ENCODE measurements at places on chromosomes 2 and 18. TPM values are rescaled to one million over a fixed set of nuclear protein-coding genes. Genes with fewer than 3 reads are reported as not detected.

RAB31 gene
- total RNA-seq: 27.7 TPM

SCN2A gene
- total RNA-seq: under 0.01 TPM

TMEM163 gene
- total RNA-seq: 0.44 TPM

SLC4A3 gene
- not detected for total RNA-seq

KCNJ13 gene
- total RNA-seq: not detected

GPR39 gene
- 0.07 TPM for total RNA-seq

ANXA4 gene
- total RNA-seq: 78.1 TPM

LAMA3 gene
- total RNA-seq: 9.0 TPM

C1QL2 gene
- total RNA-seq: not detected

PROC gene
- not detected for total RNA-seq

ANKRD30BL gene
- not detected for total RNA-seq

PPP1CB gene
- total RNA-seq: 80.4 TPM

EMILIN1 gene
- total RNA-seq: 7.2 TPM

HIBCH gene
- 11.8 TPM for total RNA-seq

SCN7A gene
- total RNA-seq: not detected

FIGN gene
- total RNA-seq: 0.13 TPM

RBMS1 gene
- total RNA-seq: 53.6 TPM

HTR2B gene
- 0.64 TPM for total RNA-seq

TCF7L1 gene
- total RNA-seq: 2.7 TPM

FER1L5 gene
- not detected for total RNA-seq

TOGARAM2 gene
- total RNA-seq: not detected

MREG gene
- total RNA-seq: 6.7 TPM

SGPP2 gene
- not detected for total RNA-seq

CGREF1 gene
- 1.5 TPM for total RNA-seq

CNDP1 gene
- not detected for total RNA-seq

RBKS gene
- total RNA-seq: 1.0 TPM

Measured in mammary microvascular endothelial cell (primary cell).